ENCODE measurements at places on chromosomes 3 and 15. TPM values are rescaled to one million over a fixed set of nuclear protein-coding genes. Genes with fewer than 3 reads are reported as not detected.

The STRIT1 gene
- total RNA-seq: not detected

- DNase-seq: no peak
These were observed 152.8 kb downstream of the RBPMS2 start for GRCh38 chr15:64622410-64623260.

The FGF12 gene
- 2.4 TPM for total RNA-seq

DNA sequence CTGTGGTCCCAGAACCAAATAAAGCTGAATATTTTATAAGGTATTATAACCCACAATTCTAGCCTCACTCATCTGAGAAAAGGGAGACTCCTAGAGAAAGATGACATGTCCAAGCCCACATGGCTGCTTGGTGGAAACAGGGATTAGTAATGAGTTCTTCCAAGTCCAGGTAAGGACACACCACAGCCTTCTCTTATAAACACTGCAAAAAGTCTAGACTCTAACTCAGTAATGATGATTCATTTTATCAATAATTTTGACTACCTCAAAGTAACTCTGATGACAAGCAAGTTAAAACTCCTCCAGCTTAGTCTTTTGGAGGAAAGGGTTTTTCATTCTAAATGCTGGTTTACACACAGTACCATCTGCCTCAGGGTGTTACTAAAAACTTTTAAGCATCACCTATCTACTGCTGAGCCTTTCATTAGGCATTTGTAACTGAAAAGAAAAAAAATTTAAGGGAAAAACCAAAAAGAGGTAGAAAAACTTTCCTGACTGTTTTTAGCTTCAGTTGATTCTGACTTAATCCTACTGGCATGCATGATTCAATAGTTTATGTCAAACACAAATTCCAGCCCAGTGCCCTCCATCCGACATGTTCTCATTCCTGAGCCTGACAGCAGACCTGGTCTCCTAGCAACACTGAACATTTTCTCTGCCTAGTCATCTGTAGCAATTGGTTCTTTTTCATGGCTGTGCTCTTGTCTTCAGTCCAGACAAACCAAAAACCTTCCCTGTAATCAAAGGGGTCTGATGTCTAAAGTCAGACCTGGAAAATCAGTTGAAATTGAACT lies 43.9 kb downstream of the P3H2 start:
- peak; percentile 11 for DNase-seq

DNA sequence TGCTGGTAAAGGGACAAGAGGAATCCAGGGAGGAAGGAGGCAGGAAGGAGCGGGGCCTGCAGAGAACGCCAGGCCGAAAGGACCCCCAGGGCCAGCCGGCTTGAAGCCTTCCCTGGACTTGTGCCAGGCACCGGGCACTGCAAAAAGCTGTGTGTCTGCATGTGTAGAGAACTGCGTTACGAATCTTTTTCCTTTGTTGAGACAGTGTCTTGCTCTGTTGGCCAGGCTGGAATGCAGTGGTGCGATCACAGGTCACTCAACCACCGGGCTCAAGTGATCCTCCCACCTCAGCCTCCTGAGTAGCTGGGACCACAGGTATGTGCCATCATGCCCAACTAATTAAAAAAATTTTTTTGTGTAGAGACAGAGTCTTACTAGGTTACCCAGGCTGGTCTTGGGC lies 17.0 kb upstream of the MUC4 start:
- DNase-seq: no peak

GRCh38 chr3:42216302-42216701 lies 49.7 kb downstream of the CCK start:
- no peak for DNase-seq

The PLA2G4D gene
- total RNA-seq: 1.5 TPM

The MYLK gene
- 345 TPM for total RNA-seq

GRCh38 chr3:118577055-118577777 lies 457.4 kb downstream of the IGSF11 start:
- no peak for DNase-seq

The PDIA5 gene
- total RNA-seq: 75.9 TPM

All from prostate gland (tissue), 2 donors.